ENCODE measurements at places on chromosomes 5 and 9. TPM values are rescaled to one million over a fixed set of nuclear protein-coding genes. Genes with fewer than 3 reads are reported as not detected.

SLC25A2 gene
- total RNA-seq, result 0.92 TPM

CCL19 gene
- not detected for total RNA-seq

ANKRD18A gene
- 4.3 TPM for total RNA-seq

ASB6 gene
- 20.7 TPM for total RNA-seq

ZDHHC11B gene
- 2.2 TPM for total RNA-seq

HTR1A gene
- total RNA-seq, result 0.90 TPM

FAM169A gene
- 14.5 TPM for total RNA-seq

PCDHA11 gene
- 8.1 TPM for total RNA-seq

PTPN3 gene
- total RNA-seq, result 8.1 TPM

KCNV2 gene
- not detected for total RNA-seq

DMRT3 gene
- 0.74 TPM for total RNA-seq

ANXA2R gene
- 0.74 TPM for total RNA-seq

PCDHB10 gene
- total RNA-seq, result 2.1 TPM

PCDHB2 gene
- 33.7 TPM for total RNA-seq

STC2 gene
- 25.7 TPM for total RNA-seq

GCNT4 gene
- 8.3 TPM for total RNA-seq

FCHSD1 gene
- total RNA-seq, result 29.4 TPM

CCDC152 gene
- not detected for total RNA-seq

SLC36A3 gene
- total RNA-seq, result not detected

LVRN gene
- 0.19 TPM for total RNA-seq

MYOZ3 gene
- total RNA-seq, result 6.1 TPM

NMUR2 gene
- total RNA-seq, result 0.80 TPM

IL5 gene
- not detected for total RNA-seq

TYRP1 gene
- total RNA-seq, result 86.2 TPM

CNTNAP3B gene
- 4.5 TPM for total RNA-seq

NKD2 gene
- total RNA-seq, result 23.3 TPM

TNFSF15 gene
- 7.3 TPM for total RNA-seq

SURF6 gene
- total RNA-seq, result 24.9 TPM

RALGPS1 gene
- total RNA-seq, result 16.7 TPM

SVEP1 gene
- 7.9 TPM for total RNA-seq

SPINK13 gene
- total RNA-seq, result not detected

ZMYND19 gene
- 41.7 TPM for total RNA-seq

HMCN2 gene
- total RNA-seq, result 0.12 TPM

SPATA24 gene
- 4.9 TPM for total RNA-seq

ACSL6 gene
- 2.8 TPM for total RNA-seq

Data from type B pancreatic cell (in vitro differentiated cells).